ENCODE measurements at places on chromosomes 16 and 17.

DNA sequence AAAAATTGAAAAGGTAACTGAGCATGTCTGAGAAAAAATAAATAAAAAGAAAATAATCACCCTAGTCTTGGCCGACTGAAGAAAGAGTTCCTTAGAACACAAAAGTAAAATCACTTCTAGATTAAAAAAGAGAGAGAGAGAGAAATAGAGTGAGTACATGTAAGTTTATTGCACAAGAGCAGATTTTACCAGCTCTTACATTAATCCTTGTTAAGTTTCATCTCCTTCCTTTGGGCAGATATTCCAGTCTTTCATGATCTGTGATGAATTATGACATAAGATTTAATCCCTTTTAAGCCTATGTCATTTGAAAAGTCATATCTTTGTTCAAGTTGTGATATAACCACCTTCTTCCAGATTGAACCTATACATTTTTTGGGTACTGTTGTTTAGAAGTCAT is 54.8 kb downstream of the NFAT5 start:
- no peak for DNase-seq

GRCh38 chr17:78566947-78567346 is 10.2 kb downstream of the DNAH17 start:
- no peak for DNase-seq

DNA sequence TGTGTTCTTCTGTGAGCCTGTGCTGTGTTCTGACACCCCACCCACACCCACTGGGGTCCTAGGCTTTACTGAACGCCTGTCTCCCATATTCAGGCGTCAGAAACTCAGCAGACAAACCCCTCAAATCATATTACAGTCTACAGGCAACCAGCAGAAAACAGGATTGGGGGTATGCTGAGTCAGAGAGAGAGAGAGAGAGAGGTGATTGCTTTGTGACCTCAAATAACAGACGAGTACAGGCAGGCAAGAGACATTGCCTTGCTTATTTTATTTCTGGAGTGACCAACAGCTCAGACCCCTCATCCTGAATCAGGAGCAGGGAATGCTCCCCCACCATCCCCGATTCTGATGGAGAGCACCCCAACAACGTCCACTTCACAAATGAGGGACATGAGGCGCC is 473.9 kb downstream of the PMP22 start:
- no peak for DNase-seq

GRCh38 chr16:82083710-82084353 is 48.8 kb downstream of the HSD17B2 start:
- DNase-seq = no peak
